DMS79 (cell line): ENCODE measurements at places on chromosomes 5 and 9.

DNA sequence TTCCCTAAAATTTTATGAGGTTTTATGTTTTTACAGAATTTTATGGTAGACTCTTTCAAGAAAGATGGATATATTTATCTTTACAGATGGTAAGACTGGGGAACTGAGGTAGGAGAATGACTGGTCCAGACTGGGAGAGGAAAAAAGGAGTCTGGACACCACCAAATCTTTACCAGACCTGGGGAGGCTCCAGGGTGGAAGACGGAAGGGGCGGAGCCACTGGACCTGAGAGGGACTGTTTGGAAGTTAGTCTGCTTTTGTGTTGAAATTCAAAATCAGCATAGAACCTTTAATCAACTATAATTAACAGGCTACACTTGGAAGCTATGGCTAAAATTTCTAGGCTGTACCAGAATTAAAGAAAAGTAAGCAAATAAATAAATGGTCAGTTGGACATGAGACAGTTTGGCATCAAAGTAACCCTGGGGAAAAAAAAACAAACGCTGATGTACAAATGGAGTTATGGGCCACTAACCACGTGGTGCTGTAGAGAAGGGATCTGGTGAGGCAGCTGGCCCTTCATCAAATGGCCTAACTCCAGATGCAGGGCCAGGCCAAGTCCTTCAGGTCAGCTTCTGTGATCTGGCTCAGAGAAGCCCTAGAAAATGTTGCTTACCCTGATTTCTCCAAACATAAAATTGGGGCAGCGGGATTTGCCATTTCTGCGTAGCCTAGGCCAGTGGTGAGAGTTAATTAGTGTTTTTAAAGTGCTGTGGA lies 155.1 kb downstream of the ARSB start:
- DNase-seq, result no peak

- DNase-seq, result no peak
These were observed 566.0 kb downstream of the CAAP1 start for GRCh38 chr9:26326563-26326962.

DNA sequence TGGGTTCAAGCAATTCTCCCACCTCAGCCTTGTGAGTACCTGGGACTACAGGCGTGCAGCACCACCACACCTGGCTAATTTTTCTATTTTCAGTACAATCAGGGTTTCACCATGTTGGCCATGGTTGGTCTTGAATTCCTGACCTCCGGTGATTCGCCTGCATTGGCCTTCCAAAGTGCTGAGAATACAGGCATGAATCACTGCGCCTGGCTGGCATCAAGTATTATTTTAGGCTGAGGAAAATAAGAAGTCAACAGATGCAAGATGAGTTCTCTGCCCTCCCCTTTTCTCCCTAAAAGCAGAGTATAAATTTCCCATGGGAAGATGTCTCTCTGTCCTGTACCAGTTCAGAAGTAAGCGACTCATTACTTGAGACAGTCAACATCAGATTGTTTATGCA lies 71.5 kb downstream of the ELAVL2 start:
- no peak for DNase-seq

- no peak for DNase-seq
These were observed 408.3 kb upstream of the RGMB start for GRCh38 chr5:98365126-98365525.

- DNase-seq, result no peak
These were observed 1148.1 kb upstream of the ACO1 start for GRCh38 chr9:31236344-31236743.

GRCh38 chr5:133734916-133735315 lies 122.6 kb upstream of the FSTL4 start:
- no peak for DNase-seq

DNA sequence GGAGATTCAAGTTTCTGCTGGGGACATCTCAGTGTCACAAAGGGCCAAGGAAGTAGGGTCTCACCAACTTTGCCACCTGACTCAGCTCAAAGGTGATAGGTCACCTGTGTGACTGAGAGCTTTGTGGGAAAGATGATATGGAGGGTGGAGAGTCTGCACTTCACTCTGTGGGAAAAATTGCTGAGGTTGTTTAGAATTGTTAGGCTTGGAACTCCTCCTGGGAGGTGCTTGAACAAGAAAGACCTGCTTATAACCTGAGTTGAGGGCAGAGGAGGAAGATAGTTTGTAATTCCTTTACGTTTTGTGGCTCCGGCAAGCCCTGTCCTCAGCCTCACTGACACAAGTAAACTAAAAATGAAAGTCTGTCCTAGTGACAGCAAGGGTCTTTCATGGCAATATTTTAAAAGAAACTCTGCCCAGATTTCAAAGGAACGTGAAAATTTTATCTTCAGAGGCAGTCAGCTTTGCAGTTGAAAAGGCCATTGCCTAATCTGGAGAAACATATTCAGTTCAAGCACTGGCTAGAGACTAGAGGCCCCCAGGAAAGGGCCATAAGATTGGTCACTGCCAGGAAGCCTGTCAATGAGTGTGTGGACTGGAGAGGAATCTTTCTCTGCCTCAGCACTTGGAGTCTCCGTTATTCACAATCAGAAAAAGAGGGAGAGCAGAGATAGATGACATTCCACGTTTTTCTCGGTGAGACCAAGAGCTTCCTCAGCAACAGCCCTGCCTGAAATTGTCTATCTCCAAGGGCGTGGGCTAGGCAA lies 23.2 kb downstream of the PCDHAC2 start:
- DNase-seq, result no peak

DNA sequence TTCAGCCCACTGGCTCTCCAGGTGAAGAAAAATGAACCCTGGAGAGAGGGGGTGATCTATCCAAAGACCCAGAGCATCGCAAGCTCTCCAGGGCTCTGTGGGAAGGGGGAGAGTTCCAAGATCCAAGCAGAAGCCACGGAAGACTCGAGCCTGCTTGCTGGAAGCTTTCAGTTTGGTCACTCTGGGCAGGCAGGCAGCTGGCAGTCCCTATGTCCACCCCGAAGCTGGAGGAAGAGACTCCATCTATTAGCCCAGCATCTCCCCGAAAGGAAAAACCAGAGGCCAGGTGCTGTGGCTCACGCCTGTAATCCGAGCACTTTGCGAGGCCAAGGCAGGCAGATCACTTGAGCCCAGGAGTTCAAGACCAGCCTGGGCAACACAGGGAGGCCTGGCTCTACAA lies 10.7 kb upstream of the SPARC start:
- DNase-seq, result no peak

GRCh38 chr9:93139365-93140182 lies 5.5 kb upstream of the NINJ1 start:
- no peak for DNase-seq

GRCh38 chr5:24141046-24141445 lies 503.7 kb downstream of the CDH10 start:
- no peak for DNase-seq

DNA sequence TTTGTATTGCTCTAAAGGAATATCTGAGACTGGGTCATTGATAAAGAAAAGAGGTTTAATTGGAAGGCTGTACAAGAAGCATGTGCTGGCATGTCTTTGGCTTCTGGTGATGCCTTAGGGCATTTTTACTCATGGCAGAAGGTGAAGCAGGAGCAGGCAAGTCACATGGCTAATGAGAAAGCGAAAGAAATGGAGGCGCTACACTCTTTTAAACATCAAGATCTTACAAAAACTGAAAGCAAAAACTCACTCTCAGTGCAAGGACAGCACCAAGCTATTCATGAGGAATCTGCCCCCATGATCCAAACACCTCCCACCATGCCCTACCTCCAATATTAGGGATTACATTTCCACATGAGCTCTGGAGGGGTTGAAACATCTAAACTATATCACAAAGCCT lies 1458.8 kb upstream of the ACO1 start:
- DNase-seq, result no peak

GRCh38 chr9:16143947-16144890 lies 591.4 kb downstream of the CCDC171 start:
- peak; percentile 85 for DNase-seq

- DNase-seq, result no peak
These were observed 5.1 kb downstream of the BHMT2 start for GRCh38 chr5:79074641-79075040.

DNA sequence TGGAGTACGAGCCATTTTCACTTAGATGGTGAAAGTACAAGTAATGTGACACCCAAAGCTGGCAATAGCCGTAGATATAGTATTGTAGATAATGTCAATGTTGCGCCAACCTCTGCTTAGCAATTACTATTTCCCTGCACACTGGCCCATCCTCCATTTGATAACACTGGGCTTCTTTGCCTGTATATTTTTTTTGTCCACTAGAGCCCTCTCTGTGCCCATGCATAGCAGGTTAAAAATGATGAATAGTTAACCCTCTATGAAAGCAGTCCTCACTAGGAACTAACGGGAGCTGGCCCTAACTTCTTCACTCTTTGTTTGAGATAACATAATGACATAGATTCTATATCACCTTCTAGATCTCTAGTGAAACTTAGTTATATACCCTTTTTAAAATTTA lies 416.8 kb downstream of the TUSC1 start:
- no peak for DNase-seq
